HFFc6 (cell line): ENCODE measurements at places on chromosomes 16 and 17.

- no peak for DNase-seq
These were observed 5.0 kb downstream of the YBX2 start for GRCh38 chr17:7289256-7290032.

DNA sequence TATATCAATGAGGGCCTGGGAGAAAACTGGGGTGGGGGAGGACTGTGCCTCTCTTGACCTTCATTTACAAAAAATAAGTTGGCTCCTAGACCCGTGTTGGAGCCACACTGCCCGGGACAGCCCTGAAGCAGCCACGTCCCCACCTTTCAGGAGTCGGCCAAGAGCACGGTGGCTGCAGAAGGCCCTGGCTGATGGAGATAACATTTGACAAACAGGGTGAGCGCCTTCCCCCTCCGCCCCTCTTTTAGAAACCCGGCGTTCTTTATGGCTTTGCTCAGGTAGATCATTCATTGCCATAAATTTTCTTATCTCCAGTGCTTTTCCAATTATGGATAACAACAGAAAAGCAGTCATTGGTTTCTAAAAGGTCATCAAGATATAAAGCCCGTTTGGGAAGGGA is 398.1 kb upstream of the TNRC6C start:
- no peak for DNase-seq

DNA sequence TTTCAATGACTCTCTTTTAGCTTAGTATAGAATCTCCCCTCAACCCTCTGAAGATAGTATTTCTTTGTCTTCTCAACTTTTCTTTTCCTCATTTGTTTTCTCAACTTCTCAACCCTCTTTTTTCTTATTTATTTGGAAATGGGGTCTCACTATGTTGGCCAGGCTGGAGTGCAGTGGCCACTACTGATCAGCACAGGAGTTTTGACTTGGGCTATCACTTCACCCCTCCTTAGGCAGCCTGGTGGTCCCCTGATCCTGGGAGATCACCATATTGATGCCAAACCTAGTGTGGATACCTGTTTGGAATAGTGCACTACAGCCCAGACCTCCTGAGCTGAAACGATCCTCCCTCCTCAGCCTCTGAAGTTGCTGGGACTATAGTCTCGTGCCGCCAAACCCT is 79.8 kb downstream of the PITPNC1 start:
- DNase-seq = no peak

GRCh38 chr17:77327566-77328464 is 187.0 kb downstream of the SEC14L1 start:
- no peak for DNase-seq

- peak; percentile 31 for DNase-seq
These were observed 61.0 kb downstream of the TNRC6C start for GRCh38 chr17:78019367-78019975.

GRCh38 chr16:9446471-9447194 is 355.2 kb downstream of the HAPSTR1 start:
- DNase-seq = no peak

DNA sequence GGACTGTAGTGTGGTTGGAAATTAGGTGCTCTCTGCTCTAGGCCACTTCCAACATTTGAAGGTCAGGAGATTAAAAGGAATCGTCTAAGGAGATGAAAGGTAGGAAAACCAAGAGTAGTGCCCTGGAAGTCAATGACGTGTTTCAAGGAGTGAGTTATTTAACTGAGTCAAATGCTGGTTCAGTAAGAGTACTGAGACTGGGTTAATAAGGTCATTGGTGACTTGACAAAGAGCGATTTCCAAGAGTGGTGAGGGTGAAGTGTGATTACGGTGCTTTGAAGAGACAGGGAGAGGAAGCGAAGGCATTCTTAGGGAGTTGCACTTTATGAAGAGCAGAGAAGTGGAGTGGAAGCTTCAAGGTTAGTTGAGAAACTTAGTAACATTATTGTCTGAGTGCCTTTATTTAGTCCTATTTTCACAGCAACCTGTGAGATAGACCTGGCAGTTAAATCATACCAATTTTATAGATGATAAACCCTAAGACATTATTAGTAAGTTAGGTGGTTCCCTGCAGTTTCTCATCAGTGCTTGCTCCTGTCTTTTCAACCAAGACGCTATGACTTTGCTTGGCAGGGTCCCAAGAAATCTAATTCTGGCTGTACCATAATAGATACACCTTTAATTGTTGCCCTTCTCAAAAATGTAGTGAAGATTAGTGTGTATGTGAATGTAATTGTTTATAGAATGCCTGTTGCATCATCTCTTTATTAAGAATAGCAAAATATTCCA is 5.9 kb downstream of the ZNF207 start:
- no peak for DNase-seq

DNA sequence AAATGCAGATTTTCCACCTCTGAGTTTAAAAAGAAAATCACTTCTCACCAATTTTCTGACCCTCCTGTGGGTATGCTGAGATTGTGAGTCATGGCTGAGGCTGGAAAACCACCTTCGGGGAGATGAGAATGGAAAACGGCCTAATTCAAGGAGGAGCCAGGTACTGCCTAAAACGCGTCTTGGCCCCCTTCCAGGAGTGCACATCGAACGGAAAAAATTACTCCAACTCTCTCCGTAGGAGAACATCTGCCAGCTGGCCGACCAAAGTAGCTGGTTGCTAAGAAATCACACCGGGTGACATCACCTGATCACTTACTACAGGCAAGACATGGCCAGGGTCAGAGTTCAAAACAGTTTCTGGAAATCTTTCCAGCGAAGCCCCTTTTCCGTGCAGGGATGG is 107.6 kb downstream of the ZNF423 start:
- DNase-seq = no peak

- no peak for DNase-seq
These were observed at the start of gene IL17C for GRCh38 chr16:88638323-88639230. IL17C (plus strand) TSS chr16:88638572; CDS start chr16:88638642, 70 bp downstream.

GRCh38 chr16:10765772-10766171 is 22.1 kb downstream of the NUBP1 start:
- no peak for DNase-seq

DNA sequence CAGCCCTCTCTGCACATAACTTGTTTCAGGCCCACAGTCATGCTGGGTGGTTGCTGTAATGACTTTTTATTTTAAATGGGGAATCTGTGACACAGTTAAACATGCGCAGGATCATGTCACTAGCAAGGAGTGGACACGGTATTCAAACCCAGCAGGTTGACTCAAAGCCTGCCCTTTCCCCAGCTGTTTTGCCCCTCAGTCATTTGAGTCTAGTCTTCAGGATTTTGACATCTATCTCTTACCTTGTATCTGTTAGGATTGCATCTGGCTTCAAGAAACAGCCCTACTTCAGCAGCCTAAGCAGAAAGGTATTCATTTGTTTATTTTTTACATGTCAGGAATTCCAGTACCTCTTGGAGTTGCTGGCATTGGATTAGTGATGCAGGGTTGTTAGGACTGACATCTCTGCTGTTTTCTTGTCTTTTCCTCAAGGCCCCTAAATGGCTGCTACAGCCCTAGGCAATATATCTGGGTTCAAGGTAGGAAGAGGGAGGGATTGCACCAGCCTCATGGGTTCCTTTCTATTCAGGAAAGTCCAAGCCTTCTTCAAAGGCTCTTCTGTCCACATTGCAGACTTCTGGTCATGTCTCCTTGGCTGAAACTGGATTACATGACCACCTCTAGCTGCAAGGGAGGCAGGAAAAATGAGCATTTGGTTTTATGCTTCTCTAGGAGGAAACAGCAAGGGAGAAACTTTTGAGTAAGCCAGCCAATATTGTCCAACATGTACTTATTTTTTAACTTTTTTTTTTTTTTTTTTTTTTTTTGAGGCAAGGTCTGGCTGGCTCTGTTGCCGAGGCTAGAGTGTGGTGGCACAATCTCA is 22.8 kb downstream of the ABCC1 start:
- DNase-seq = peak; percentile 43

GRCh38 chr17:4998732-4999429 is 1.1 kb downstream of the KIF1C start:
- no peak for DNase-seq

GRCh38 chr16:4373909-4374742 is 2.5 kb downstream of the VASN start:
- DNase-seq = peak; percentile 98

GRCh38 chr16:55700961-55701360 is 45.2 kb downstream of the SLC6A2 start:
- no peak for DNase-seq

GRCh38 chr17:7588553-7589203 is 1.2 kb downstream of the SOX15 start:
- no peak for DNase-seq

GRCh38 chr16:67946966-67947558 is 3.1 kb upstream of the LCAT start:
- no peak for DNase-seq
